ENCODE measurements at places on chromosomes 11 and 22.

- DNase-seq, result no peak
These were observed 98.1 kb downstream of the SIK3 start for GRCh38 chr11:117000014-117000737.

GRCh38 chr11:95404370-95404769 lies 173.4 kb upstream of the SESN3 start:
- DNase-seq, result no peak

DNA sequence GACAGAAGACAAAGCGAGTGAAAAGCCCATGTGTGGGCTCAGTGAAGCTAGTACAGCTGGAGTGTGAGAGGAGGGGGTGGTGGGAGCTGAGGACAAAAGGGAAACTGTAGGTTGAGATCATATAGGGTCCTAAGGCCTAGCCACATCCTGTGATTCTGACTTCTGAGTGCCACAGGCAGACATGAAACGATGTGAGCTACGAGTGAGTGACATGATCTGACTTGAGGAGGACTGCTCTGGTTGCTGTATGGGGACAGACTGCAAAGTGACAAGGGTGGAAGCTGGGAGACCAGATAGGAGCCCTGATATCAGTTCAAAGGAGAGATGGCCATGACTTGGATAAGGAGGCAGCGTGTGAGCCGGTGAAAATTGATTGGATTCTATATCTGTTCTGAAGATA lies 85.4 kb downstream of the MICAL2 start:
- DNase-seq, result no peak

GRCh38 chr11:87295237-87295636 lies 257.5 kb downstream of the TMEM135 start:
- no peak for DNase-seq

GRCh38 chr11:13039126-13039525 lies 30.0 kb downstream of the RASSF10 start:
- no peak for DNase-seq

DNA sequence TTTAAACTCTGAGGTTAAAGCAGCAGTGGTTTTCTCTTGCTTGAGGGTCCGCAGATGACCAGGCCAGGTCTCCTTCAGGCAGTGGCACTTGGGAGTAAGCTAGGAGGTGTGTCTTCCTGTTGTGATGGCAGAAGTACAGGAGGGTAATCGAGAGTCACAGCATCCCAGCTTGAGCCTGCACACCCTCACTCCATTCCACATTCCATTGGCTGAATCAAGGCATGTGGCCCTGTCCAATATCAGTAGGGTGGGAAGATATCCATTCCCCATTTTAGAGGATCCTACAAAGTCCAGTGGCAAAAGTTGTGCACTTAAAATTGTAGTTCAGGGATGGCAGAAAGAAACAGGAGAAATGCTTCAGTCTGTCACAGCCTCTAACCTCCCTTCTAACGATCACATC lies 23.3 kb downstream of the OSBP2 start:
- DNase-seq, result no peak

GRCh38 chr22:34036931-34037330 lies 116.7 kb upstream of the LARGE1 start:
- no peak for DNase-seq

DNA sequence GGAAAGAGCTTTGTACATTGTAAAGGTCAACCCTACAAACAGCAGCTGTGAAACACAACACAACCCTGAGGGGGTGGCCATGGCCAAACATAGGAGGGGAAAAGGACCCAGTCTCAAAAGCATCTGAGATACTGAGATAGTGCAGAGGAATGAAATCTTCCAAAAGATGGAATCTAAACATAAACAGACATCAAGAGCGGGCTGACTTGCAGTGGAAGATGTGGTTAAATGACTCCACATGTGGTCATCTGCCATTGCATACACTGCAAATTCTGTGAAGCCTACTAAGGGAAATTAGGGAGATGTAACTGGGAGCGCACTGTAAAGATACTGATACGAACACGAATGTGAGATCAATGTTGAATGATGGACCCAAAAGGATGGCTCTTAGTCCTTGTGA lies 22.0 kb downstream of the BDNF start:
- DNase-seq, result no peak

- DNase-seq, result no peak
These were observed 2.8 kb downstream of the TMEM9B start for GRCh38 chr11:8961401-8961800.

- no peak for DNase-seq
These were observed 28.7 kb downstream of the CYTH4 start for GRCh38 chr22:37310815-37311595.

DNA sequence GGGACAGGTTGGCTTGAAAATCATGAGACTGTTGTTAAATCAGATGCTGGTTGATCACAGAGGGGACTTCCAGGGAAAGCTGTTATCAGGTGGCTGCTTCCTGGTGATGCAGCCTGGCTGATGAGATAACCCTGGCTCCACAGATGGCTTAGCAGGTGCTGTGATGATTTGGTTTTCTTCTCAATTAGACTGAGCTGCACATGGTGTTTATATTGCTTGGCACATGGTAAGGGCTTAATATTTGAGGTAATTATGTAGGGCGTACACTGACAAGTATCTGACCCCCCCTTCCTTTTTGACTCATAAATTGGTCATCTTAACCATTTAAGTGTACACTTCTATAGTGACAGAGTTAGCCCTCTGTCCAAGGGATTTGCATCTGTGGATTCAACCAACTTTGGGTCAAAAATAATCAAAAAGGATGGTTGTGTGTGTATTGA lies 7.0 kb downstream of the RPS3 start:
- DNase-seq, result no peak
